ENCODE measurements at places on chromosomes 2 and 18.
A peak's percentile ranks its signal among the peaks of the same experiment; 100 is the strongest.

- DNase-seq: no peak
These were observed 6.0 kb upstream of the ZNF396 start for GRCh38 chr18:35383136-35383535.

GRCh38 chr18:25876330-25876948 lies 214.0 kb downstream of the SS18 start:
- no peak for DNase-seq

- no peak for DNase-seq
These were observed 34.0 kb downstream of the MTHFD2 start for GRCh38 chr2:74232426-74232825.

- peak; percentile 99 for DNase-seq
These were observed 122.7 kb downstream of the COL6A3 start for GRCh38 chr2:237291138-237291792.

DNA sequence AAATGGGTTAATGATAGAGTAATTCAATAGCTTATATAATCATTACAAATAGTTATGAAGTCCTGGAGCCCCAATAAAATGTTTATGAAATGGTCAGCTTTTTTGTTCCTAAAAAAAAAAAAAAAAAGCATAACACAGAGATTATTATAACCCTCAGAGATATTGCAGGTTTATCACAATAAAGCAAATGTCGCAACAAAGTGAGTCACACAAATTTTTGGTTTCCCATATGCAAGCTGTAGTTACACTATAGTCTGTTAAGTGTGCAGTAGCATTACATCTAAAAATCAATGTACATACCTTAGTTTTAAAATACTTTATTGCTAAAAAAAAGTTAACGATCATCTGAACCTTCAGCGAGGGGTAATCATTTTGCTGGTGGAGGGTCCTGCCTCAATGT lies 20.0 kb downstream of the WDFY1 start:
- peak; percentile 58 for DNase-seq

DNA sequence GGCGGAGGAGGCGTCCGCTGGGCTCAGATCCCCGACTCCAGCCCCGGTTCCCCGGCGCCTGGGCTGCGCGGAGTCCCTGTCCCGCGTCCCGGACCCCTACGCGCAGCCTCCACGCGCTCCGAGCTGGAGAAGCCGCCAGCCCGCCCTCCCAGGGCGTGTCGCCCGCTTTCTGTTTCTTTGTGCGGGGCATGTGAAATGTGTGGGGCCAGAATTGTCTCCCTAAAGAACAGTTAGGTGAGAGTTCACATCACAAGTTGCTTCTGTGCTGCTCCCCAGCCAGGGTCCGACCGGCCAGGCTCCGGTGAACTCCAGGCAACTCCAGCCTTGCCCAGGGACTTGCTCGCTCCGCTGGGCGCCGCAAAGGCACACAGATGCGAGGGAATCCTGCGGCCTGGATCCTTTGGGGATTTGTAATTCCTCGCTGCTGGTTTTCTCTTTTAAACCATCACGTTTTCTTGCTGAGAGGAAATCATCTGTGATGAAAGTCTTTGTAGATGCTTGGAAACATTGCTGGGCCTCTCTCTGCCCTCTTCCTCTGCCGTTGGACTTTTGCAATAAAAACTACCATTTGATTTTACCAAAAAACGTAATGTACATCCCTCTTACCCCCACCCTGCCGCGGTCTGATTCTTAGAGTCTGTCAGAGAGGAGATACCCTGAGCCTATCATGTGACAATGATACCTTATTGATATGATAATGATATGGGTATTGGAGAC lies 631 bp downstream of the GYPC start:
- DNase-seq: peak; percentile 46

DNA sequence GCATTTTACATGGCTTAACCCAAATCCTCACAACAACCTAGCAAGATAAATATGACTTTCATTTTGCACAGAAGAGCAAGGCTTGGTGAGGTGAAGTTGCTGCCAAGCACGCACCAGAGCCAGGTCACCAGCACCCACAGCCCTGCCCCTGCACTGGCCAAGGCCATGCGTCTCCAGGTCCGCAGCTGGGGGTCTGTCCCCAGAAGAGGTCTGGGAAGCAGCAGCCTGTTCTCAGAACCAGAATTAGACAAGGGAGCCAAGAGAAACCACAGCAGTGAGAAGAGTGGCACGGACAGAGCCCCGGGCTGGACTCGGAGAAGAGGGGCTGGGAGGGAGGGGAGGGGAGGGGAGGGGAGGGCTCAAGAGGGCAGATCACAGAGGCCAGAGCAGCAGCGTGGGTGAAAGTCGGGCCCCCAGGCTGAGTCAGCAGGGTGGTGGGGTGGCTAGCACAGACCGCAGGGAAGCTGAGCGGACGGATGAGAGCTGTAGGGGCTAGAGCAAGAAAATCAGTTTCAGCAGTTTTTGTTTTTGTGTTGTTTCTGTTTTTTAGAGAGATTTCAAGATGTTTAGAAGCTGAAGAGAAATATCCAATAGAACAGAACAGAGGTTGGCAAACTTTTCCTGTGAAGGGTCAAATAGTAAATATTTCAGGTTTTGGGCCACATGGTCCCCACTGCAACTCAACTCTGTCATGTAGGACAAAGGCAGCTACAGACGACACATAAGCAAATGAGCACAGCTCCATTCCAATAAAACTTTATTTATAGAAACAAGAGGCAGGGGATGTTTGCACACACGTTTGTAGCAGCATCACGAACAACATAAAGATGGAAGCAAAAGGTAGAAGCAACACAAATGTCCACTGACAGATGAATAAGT lies 7.4 kb upstream of the MTERF4 start:
- no peak for DNase-seq

- no peak for DNase-seq
These were observed 916.0 kb upstream of the CELF4 start for GRCh38 chr18:38481576-38481975.

DNA sequence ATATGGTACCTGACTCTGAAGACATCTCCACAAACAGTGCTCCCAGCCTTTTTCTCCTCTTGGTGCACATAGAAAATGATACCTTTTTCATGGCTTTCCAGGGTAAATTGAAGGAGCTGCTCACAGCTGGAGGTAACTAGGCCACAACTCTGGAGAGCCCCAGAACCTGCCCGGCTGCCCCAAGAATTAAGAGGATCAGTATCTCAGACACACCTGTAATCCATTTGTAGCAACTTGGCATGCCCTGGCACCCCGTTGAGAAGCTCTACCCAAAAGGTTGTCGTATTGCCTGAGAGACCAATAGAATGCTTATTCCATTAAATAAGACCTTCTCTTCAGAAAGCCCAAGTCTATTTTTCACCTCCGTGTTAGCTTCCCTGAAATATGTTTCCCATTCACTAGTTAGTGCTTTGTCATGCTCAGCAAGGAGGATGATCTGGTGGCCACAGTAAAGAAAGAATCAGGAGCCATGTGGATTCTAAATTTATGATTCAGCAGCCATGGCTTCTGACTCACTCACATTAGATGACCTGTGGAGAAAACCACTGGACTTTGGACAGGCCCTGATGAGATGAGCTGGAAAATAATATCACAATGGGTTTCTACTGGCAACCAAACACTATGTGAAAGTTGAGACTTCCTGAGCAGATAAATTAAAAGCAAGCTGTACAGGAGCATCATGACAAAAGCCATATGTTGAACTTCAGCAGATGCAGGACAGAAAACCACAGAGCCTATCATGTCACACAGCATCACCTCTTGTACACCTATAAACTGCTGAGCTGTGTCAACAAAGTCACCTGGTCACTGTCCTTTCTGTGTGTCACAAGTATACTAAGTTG lies 253.3 kb upstream of the OSR1 start:
- peak; percentile 97 for DNase-seq

DNA sequence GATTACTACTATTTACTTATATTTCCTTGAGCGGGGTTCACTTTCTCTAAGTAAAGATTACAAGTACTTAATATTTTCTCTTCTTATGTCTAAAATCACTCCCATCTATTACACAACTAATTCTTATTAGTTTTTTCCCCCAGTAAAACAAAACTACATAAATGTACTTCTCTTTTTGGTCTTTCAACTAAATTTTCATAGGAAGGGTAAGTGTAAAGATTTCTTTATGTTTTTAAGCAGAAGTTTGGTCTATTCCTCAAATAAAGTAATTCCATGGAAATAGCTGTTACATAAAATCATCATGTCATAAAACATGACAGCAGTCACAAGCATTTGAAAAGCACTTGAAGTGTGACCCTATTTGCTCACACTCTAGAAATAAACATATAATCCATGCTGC lies 249.0 kb downstream of the ZEB2 start:
- DNase-seq: no peak

GRCh38 chr18:49321797-49322461 lies 138.5 kb downstream of the DYM start:
- DNase-seq: peak; percentile 73

DNA sequence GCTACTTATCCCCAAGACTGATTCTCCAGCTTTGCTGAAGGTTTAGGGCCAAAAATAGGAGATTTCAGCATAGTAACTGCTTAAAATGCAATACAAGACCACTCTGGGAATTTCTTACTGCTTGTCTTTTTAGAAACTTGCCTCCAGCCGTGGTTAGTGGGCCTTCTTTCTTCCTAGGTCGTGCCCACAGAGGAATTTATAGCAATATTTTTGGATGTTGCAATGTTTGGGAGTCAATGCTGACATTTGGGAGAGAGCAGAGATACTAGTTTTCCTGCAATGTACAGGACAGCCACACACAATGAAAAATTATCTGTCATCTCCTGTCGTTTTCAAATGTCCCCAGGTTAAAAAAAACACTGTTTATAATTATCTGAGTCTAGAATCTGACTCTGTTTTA lies 25.6 kb upstream of the CERS6 start:
- DNase-seq: no peak

DNA sequence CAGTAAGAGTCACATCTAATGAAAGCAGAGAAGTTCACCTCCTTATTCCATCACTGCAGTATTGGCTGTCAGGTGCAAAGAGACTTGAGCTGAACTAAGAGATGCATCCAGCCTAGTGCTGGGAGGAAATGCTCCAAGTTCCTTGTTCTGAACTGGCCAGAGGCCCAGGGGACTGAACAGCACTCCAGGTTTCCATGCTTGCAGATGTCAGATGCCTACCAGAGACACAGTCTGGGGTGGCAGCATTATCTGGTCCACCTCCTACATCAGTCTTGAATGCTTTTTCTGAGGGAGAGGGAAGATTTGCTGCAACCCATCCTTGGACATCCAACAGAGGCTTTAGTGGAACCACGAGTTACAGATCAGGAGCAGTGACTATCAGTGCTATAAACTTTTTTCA lies 331.3 kb downstream of the CYRIA start:
- DNase-seq: no peak

GRCh38 chr18:57561728-57562423 lies 24.6 kb downstream of the FECH start:
- DNase-seq: peak; percentile 49

DNA sequence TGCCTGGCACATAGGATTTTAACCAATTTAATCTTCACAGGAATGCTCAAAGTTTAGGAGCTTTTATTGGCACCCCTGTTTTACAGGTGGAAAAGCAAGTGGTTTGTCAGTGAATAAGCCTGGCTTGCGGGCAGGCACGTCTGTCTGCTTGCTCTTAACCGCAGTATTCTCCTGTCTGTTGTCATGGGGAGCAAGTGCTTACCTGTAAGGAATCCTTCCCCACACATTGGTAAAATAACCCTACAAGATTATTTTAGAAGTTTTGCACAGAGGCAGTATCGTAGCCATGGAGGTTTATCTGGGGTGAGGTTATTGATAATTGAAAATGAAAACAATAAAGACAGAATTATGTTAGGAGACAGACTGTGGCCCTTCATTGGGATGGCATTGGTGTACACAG lies 174.9 kb downstream of the AGAP1 start:
- DNase-seq: no peak

DNA sequence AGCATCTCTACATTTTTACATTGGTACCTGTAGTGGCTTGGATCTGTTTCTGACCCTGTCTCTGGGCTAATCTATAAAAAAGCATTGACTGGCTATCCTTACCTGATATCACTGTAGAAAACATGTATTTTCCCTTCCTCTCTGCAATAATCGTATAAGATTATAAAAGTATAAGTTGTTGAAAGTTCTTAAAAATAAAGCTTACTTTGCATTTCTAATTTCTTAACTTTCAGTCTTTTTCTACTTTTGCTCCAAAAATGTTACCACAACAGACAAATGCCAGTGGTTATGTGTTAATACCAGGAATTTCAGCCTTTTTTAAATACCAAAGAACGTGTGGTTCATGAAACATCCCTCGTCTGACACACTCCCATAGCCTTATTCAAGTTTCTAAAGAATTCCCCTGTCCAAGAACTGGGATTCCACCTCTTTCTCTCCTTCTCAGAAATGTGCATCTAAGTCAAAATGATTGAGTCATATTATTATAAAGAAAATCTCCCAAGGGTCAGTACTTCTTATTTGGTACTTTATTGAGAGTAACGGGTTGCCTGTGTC lies 28.5 kb upstream of the ACKR3 start:
- DNase-seq: no peak

GRCh38 chr2:64260093-64260803 lies 116.0 kb upstream of the PELI1 start:
- no peak for DNase-seq

DNA sequence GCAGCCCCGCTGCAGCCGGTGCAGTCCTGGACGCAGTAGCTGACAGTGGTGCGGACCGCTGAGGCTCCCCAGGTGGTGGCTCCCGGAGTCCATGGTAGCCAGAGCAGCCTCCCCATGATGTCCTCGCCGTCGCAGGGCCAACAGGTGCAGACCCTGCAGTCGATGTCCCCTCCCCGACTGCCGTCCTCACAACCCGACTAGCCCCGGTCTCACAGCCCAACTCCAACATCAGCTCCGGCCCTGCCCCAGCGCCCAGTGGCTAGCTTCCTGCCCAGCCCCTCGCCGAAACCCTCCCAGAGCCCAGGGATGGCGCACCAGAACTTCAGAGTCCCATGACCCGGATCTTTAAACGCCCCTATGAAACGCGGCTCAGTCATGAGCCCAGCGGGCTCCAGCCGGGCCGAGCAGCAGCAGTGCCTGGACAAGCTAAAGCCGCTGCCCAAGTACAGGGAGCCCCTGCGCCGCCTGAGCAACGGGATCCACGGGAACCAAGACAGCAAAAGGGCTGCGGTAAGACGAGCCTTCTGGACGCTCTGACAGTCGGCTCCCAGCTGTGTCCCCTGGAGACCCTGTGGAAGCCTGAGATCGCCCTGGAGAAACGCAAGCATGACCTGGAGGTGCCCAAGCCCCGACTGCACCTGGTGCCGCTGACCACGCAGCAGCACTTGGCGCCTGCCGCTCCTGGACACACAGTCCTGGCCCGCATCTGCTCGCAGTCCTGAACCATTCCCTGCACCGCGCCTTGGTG lies 53.8 kb upstream of the TUBA3E start:
- DNase-seq: no peak

GRCh38 chr2:10873790-10874437 lies 37.8 kb upstream of the KCNF1 start:
- DNase-seq: peak; percentile 21

DNA sequence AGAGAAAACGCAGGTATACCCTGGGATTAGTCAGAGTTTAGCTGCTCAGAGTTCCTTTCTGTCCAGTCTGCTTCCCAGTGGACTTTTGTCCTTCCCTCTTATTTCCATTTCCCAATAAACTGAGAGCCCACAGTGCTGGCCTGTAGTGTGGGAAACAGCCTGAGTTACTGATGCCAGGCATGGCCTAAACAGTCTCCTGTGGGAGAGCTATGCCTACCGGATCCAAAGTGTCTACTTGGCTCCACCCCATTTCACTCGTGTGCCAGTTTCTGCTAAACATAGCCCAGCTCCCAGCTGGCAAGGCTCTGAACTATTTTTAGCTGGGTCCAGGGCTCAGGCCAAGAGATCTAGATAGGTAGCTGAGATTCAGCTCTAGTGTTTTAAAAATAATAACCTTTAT lies 15.6 kb upstream of the PPP1CB start:
- DNase-seq: no peak

GRCh38 chr2:210503001-210503623 lies 26.6 kb upstream of the LANCL1 start:
- peak; percentile 46 for DNase-seq

Data from EL (cell line).